ENCODE measurements at places on chromosomes 7 and 10.

DNA sequence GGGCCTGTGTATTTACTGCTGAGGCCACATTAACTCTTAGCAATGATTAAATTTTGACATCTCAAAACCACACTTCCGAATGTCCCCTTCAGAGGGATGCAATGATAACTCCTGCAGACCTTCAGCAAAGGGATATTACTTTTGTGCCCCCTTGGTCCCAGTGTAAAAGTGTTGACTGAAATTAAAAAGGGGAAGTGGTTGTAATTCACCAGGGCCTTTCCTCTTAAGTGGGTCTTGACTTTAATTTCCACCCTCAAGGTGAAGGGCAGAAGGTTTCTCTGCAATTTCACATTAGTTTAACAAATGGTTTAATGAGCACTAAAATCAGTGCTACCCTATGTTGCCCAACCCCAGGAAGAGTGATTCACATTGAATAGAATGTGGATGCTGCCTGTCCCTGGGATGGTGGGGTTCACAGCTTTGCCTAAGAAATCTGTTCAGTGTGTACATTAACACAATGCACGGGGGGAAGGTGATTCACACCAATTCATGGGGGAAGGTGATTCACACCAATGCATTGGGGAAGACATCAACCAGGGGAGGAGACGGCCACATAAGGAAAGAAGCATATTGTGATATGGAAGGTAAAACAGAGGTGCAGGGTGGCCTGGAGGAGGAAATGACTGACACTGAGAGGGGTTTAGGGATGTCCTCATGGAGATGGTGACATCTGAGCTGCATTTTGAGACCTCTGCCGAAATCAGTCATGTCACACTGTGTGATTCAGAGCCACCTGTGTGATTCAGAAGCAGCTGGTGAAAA lies 19.4 kb upstream of the TNS3 start:
- no peak for DNase-seq

- no peak for DNase-seq
These were observed 16.9 kb upstream of the STMP1 start for GRCh38 chr7:135645296-135645904.

DNA sequence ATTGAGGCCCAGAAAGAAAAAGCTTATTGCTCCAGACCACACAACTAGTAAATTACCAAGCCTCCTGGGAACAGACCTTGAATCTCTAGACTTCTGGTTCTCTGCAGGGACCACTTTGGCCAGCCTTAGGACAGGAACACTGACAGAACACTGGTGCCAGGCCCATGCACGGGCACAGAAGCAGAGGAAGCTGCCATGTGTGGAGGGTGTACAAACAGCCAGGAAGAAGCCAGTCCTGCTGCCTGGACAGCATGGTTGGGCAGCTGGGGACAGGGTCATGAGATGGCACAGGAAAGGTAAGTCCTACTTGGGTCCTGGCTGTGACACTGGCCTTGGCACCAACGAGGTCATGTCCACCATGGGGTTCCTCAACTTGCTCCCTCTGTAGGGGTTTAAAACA lies 19.2 kb downstream of the MMRN2 start:
- no peak for DNase-seq

GRCh38 chr10:10782603-10783002 lies 235.1 kb upstream of the CELF2 start:
- no peak for DNase-seq

- DNase-seq: no peak
These were observed 33.3 kb downstream of the ENO4 start for GRCh38 chr10:116882639-116883038.

GRCh38 chr7:105655067-105655466 lies 73.8 kb upstream of the EFCAB10 start:
- no peak for DNase-seq

All from stimulated activated CD8-positive, alpha-beta memory T cell treated with anti-CD3 and anti-CD28 coated beads, Interleukin-7, amount 100 ng/mL, for 1 hour (primary cell).